Neural crest cell (in vitro differentiated cells): ENCODE measurements at places on chromosomes 12 and 14. TPM values are rescaled to one million over a fixed set of nuclear protein-coding genes. Genes with fewer than 3 reads are reported as not detected.

GRCh38 chr14:51185180-51185579 lies 54.9 kb upstream of the TMX1 start:
- DNase-seq, result no peak

DNA sequence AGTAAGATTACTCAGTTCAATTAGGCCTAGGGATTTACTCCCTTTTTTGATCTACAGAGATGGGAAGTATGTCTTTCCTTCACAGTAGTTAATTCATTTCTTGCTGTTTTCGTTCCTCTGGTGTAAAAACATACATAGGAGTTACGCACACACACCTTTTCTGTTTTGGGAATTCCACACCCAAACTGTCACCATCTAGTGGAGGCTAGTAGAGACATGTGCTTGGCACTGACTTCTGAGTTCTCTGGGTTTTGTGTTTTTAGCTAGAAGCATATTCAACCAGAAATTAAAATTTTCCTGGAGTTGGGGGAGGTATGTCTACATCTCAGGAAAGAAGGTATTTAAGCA lies 1.4 kb downstream of the SUSD6 start:
- DNase-seq, result no peak

- no peak for DNase-seq
Observed at GRCh38 chr14:54188064-54188666, 208.6 kb upstream of the CDKN3 start.

Gene UNC79
- 2.2 and 2.3 TPM in 2 replicates for total RNA-seq

GRCh38 chr12:85920324-85920947 lies 46.3 kb downstream of the NTS start:
- no peak for DNase-seq

- no peak for DNase-seq
Observed at GRCh38 chr12:51401020-51401419, 9.8 kb upstream of the GALNT6 start.

GRCh38 chr12:117298648-117299225 lies 62.7 kb downstream of the NOS1 start:
- DNase-seq, result no peak

- no peak for DNase-seq
Observed at GRCh38 chr12:72349491-72349890, 77.3 kb downstream of the TRHDE start.

DNA sequence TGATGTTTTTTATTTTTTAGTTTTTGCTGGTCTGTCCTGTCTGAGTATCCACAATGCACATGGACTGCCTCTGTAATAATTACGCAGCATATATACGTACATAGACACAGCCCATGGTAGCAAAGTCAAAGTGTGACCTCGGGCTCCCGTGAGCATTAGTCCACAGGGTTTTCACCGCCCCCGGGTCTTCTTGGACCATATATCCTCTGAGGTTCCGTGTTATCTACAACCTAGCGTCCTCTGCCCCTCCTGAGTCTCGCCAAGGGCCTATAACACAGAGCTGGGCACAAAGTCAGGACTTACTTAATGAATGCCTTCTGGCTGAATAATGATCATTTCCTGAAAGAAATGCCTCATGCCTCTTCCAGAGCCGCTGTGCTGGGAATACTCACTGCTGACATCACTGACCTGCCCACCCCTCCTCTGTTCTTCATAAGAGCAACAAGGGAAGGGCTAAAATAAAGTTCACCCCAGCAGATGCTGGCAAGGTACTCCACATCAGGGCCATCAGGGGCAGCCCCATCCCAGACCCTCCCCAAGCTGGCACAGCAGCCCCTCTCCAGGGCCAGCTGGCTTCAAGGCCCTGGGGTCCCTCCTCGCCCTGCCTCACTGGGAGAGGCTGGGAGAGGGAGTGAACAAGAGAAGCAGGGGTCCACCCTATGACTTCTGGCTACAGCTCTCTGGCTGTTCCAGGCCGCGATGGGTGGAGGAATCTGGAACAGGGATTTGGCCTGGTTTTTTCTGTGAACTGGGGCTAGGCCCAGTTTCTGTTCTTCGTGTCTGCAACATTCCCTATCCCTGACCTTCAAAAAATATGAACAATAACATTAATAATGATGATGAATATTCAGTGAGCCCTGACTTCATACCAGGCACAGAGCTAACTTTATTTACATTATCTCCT lies 7.9 kb downstream of the HDAC7 start:
- no peak for DNase-seq

Gene MYL6B
- 178 and 189 TPM in 2 replicates for total RNA-seq

Gene MYH6
- total RNA-seq, result not detected in 2 replicates
